MV-4-11 (cell line): ENCODE measurements at places on chromosomes 16 and 17.

DNA sequence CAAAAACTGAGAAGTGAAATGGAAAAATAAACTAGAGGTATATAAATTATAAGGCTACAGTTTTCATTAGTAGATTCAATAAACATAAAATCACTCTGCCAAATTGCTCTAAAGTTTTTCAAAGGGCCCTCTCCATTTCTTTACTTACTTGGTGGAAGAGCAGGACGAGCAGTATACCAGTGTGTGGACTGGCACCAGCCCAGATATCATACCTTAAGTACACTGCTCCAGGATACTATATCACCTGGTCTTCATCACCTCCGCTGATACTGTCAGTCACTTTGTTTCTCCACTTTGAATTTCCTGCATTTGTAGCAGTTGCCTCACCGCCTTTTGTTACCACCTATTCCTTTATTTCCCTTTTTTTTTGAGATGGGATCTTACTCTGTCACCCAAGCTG is 37.6 kb downstream of the MAP3K3 start:
- DNase-seq: no peak

- peak; percentile 90 for DNase-seq
These were observed at the start of gene AARSD1 for GRCh38 chr17:42964161-42964932. Gene AARSD1 (minus strand): TSS chr17:42964454. CDS start chr17:42964440, 14 bp downstream.

GRCh38 chr17:65312718-65313377 is 175.7 kb downstream of the RGS9 start:
- DNase-seq: no peak

DNA sequence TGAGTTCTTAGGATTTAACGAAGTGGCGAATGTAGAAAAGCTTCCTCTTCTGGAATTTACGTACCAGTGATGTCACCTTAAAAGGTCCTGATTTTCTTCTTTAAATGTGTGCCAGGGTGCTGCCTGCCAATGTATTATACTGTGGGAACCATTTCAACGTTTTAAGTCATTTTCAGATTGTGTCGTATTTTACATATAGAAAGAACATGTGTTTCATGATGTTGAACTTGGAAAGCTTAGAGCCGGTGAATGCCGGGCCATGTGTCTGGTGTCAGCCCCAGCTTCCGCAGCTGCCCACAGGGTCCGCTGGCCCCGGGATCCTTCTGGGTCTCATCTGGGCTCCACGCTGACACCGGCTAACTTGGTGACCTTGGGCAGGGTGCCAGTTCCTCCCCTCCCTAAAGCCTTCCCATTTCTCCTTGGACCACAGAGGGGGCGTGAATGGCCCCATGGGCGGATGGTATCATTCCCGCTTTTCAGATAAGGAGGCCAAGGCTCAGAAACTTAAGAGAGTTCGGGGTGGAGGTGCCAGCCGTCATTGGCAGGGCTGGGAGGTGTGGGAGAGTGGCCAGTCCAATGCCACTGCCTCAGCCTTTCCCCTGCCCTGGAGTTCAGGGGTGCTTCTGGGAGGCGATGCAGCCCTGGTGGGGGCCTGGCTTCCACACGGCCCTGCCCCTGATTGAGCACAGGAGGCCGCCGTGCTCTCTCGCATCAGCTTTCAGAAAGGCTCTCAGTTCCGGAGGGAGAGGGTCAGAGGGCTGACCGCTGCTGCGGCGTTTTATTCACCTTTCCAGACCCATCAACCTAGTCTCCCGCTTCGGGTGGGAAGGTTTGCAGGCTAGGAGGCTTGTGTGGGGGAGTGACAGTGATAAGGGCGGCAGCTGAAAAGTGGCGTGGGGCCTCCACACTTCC is 68.8 kb upstream of the CIBAR2 start:
- no peak for DNase-seq

- DNase-seq: no peak
These were observed 99.0 kb downstream of the MSI2 start for GRCh38 chr17:57355090-57355859.

- no peak for DNase-seq
These were observed 36.9 kb upstream of the ATP2A3 start for GRCh38 chr17:4001048-4001590.

- no peak for DNase-seq
These were observed 269.5 kb upstream of the N4BP1 start for GRCh38 chr16:48879223-48880122.

DNA sequence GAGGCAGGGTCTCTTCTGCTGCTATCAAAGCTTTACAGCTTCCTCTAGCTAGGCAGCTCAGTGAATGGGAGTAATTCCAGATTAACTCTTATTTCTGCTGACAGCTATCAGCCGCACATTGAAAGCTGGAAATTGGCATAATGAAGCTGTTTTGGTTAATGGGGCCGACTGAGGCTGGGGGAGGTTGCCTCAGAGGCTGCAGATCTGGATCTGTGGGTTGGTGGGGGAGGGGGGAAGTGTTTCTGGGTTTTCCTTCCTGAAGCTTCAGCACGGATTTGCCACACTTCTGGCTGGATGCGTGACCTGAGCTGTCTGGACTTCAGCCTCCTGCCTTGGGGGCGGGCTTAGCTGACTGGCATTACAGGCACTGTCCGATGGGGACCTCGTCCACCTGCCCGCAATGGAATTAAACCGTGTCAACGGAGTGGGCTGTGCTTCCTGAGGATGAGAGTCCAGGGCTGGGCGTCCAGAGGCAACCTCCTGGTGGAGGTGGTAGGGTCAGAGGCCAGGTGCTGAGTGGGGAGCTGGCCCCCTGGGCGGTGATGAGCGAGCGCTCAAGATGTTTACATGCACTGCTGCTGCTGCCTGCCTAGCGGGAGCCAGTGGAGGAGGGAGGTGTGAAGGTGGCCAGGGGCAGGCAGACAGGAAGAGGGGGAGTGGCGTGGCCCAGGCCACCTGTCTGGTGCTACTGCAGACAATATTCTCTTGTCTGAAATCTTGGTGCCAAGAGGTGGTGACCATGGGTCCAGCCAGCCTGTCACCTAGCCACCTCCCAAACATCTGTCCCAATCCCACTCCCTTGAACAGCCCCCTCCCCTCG is 6.7 kb upstream of the ABCC3 start:
- peak; percentile 3 for DNase-seq

GRCh38 chr17:72255481-72255880 is 134.7 kb downstream of the SOX9 start:
- DNase-seq: no peak

DNA sequence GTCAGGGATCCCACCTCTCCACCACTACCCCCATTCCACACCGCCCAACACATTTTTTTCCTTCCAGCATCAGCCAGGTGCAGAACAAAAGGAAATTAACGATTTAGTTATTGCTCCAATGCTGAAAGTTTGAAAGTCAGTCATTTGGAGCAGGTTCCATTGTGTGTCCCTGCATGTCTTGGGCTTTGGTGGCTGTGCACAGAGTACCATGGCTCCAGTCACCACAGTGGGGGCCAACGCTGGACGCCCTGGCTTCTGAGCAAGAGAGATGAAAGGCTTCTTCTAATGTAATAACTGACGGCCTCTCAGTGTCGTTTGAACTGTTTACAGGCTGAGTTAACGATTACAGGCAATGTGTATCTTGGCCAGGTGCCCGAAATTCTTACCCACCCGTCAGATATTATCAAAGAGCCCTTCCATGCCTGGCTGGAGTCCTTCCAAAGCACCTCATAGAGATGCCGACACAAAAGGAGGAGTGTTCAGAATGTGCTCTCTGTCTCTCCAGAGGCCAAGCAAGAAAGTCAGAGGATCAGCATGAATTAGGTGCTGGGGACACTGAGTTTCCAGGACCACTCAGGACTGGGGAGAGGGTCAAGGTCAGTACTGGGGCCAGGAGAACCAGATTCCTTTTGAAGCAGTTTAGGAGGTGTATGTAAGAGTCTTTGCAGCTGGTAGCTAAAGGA is 25.9 kb downstream of the RNF43 start:
- no peak for DNase-seq

DNA sequence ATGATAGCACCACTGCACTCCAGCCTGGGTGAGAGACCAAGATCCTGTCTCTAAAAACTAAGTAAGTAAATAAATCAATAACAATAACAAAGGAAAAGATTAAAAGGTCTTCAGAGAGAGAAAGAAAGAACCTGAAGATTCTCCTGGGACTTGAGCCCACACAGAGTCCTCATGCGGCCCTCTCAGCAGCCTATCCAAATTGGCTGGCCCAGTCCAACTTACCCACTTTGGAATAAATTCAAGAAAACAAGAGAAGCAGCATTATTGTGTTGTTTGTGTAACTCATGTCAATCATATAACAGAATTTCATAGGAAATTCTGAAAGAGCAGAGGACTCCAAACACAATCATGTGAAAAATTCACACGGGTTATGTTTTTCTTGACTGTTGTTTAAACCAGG is 3.8 kb downstream of the SLX4 start:
- no peak for DNase-seq

GRCh38 chr16:84348386-84348888 is 19.9 kb upstream of the ATP2C2 start:
- no peak for DNase-seq

- no peak for DNase-seq
These were observed 1.6 kb downstream of the ZNF629 start for GRCh38 chr16:30785126-30786106.

GRCh38 chr17:9208381-9209105 is 187.2 kb downstream of the NTN1 start:
- DNase-seq: no peak

GRCh38 chr16:648781-649589 is at the start of gene WDR90:
Gene WDR90 (plus strand): TSS chr16:649365. CDS start chr16:649417, 52 bp downstream.
- DNase-seq: peak; percentile 92

- no peak for DNase-seq
These were observed 157.6 kb downstream of the RAB11FIP4 start for GRCh38 chr17:31549121-31549524.

- DNase-seq: no peak
These were observed 109.2 kb downstream of the CCT6B start for GRCh38 chr17:34851961-34852540.

- DNase-seq: peak; percentile 82
These were observed 2.9 kb upstream of the SCIMP start for GRCh38 chr17:5237541-5238016.

- peak; percentile 82 for DNase-seq
These were observed 65.2 kb downstream of the ARSG start for GRCh38 chr17:68356520-68356919.

DNA sequence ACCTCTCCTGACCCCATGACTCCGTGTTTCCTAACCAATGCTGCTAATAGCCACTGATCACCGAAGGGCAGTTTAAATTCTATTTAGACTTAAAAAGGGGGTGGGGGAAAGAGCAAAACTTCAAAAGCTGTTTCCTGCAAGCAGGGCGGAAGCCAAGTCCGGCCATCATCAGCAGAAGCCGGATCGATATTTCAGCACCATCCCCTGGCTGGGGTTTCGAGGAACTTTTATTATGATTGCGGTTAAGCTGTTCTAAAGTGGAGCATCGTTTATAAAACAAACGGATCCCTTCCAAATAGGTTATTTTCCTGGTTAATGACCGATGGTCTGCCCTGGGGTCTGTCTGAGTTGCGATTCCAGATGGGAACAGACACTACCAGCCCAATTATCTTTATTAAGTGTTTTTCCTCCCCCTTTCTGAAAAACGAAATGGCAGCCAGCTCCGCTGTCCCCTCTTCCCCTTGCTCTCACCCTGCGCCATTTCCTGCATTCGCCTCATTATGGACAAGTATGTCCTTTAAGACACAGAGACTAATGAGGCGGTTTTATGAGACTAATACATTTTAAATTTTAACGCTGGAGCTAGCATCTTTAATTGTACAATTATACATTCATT is 76.1 kb upstream of the IRX3 start:
- DNase-seq: no peak

- no peak for DNase-seq
These were observed 25.3 kb downstream of the TRPV3 start for GRCh38 chr17:3532106-3532858.

GRCh38 chr16:10150906-10151305 is 31.3 kb downstream of the GRIN2A start:
- DNase-seq: no peak

DNA sequence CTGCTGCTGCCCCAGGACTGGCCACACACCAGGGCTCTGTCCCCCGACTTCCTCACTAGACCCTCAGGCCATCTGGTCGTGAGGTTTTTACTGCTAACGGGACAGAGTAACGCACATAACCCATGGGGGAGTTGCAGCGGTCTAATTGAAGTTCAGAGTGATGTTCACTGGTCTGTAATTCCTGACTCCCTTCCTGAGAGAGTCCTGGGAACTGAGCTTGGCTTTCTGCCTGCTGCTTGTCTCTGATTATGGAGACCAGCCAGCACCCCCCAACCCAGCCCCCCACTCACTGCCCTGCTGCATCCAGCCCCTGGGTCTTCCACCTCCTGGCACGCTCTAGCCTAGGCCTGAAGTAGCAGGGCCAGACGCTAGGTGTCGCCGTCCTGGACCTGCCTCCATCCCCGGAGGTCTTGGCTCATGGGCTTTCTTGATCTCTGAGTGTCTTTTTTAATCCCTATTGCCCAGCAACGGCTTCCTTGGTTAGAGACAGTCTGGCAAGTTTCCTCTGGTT is 192.9 kb downstream of the CCDC182 start:
- DNase-seq: peak; percentile 83

DNA sequence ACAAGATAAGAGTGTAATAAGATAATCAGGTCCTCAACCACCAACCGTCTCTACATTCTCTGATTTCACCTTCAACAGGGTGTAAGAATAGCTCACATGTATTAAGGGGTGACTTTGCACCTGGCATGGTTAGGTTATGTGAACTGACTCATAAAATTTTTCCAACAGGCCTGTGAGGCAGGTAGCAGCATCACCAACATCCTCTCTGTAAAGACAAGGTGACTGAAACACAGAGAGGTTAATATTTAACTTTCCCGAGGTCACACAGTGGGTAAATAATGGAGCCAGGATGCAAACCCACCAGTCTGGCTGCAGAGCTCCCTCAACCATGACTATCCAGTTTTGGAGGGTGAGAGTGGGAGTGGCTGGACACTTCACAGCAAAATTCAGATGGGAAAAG is 317.2 kb downstream of the C16orf95 start:
- no peak for DNase-seq

- DNase-seq: peak; percentile 77
These were observed 162.0 kb downstream of the CHD9 start for GRCh38 chr16:53216798-53217197.

DNA sequence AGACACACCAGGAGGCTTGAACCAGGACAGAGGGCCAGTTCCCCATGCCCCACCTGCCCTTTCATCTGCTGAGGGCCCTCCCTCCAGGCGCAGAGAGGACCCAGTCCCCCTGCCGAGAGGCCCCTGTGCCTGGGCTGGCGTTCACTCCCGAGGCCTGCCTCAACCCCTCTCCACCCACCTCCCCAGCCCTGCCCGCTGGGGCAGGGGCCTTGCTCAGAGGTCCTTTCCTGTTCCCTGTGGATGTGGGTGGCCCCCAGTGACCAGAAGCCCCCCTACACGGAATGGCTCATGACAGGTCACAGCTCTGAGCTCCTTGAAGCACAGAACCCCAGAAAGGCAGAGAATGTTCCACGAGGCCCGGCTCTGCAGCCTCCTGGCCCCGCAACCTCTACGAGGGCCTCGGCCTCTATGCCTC is 6.7 kb downstream of the TMC6 start:
- no peak for DNase-seq

GRCh38 chr16:53566552-53567245 is 63.7 kb upstream of the AKTIP start:
- DNase-seq: no peak

DNA sequence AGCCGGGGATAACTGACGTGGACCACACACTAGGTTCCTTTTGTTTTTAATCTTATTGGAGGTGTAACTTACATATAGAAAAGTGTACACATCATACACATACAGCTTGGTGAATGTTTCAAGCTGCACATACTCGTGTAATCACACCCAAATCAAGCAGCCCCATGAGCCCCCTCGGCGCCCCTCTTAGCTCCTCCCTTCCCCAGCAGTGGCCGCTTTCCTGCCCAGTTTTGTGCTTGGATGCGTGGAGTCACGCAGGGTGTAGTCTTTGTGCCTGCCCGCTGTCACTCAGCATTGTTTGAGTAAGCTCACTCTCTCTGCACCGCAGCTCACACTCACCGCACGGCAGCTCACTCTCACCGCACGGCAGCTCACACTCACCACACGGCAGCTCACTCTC is 151.7 kb upstream of the CHMP6 start:
- DNase-seq: no peak
